CD8-positive, alpha-beta T cell (primary cell): ENCODE measurements at places on chromosomes 3 and 15.

GRCh38 chr3:70832089-70832833 lies 519.8 kb upstream of the MDFIC2 start:
- no peak for DNase-seq

- no peak for DNase-seq
Observed at GRCh38 chr3:141523615-141524375, 37.0 kb downstream of the RASA2 start.

GRCh38 chr3:40191850-40192448 lies 117.6 kb upstream of the EIF1B start:
- peak; percentile 70 for DNase-seq

- DNase-seq = no peak
Observed at GRCh38 chr3:157101486-157101885, 58.5 kb downstream of the CCNL1 start.

DNA sequence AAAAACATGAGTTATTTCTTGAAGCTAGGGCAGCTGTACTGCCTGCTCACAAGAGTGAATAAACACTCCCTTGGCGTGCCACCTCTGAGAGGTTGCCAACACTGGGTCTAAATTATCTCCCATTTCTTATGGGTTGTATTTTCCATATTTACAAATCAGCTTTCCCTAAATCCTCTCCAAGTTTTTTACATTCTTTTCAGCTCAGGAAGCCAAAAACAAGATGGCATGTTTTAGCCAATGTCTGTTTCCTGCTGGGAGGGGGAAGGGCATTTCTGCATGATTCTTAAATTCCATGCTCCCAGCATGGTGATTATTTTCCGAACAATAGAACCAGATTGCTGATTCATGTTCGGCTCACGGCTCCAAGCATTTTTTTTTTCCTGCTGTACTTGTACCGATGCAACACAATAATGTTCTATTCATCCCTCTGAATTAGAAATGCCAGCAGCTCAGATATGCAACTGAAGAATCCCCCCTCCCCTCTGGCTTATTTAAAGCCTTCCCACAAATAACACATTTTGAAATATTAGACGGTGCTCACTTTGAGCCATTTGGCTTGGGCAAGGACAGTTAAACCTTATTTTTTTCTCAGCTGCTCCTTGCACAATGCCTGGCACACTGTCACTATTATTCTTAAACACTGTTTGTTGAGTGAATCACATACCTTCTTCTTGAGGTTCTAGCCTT lies 252.5 kb downstream of the THRB start:
- no peak for DNase-seq
